Stimulated activated CD4-positive, alpha-beta T cell treated with anti-CD3 and anti-CD28 coated beads, TNF-alpha, amount 100 ng/mL, for 1 hour (primary cell): ENCODE measurements at places on chromosomes 5 and 9.
A peak's percentile ranks its signal among the peaks of the same experiment; 100 is the strongest.

DNA sequence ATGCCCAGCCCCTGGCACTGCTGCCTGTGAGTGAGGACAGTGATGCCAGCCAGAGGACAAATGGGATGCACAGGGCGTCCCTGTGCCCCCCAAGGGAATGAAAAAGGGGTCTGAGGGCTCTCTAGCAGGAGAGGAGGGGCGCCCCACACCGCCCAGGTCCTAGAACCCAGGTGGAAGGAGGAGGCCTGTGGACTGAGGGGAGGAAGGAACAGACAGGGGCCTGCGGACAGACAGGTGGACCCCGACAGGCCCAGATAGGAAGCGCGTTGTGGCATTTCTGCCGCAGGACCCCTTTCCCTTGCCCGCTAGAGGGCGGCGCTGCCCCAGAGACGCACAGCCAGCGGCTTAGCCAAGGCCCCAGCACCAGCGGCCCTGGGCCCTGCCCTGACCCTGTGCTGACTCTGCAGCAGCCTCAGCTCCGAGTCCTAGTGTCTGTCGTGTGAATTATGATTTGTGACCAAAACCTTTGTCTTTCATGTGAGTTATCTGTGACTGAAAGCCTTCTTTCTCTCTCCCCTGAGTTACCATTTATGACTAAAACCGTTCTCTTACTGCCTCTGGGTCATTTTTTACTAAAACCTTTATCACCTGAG, 30.7 kb downstream of the TRIP13 start:
- DNase-seq = peak; percentile 58

DNA sequence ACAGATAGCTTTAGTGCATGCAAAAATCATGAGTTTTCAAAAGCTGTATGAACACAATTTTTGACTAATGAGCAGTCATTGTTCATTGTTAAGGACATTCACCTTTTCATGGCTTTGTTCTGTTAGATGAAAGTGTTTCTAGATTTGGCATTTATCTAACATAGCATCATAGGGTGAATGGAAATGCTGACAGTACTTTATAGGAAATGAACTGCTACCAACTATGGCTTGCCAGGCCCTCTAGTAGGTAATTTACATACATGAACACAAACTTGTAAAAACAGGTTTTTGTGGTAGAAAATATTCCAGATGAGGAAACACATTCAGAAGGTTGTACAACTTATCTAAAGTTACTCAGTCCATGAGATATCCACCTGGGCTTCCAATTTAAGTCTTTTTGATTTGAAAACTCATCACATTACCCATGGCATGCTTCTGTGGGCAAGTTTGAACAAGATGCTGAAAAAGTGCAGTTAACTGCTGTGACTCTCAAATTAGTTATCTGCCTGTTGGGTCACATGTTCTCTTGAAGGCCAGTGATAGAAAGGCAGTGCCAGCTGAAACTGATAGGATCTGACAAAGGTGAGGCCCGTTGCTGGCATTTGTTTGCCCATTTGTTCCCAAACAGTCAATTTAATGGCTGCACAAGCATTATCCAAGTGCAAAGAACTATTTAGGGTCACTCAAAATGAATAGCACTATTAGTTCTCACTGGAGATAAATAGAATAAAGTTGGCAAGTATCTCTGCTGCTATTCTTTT, 399.1 kb downstream of the MAN2A1 start:
- no peak for DNase-seq

DNA sequence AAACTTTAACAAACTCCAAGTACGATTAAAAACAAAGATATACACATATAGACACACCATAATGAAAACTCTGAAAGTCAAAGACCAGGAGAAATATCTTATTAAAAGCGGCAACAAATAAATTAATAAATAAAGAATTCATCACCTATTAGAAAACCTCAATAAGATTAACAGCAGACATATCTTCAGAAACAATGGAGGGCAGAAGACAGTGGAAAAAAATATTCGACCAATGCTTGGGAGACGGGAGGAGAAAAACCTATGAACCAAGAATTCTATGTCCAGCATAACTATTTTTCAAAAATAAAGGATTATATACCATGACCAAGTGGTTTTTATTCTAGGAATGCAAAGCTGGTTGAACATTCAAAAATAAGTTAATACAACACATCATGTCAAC, 578.6 kb upstream of the CCNG1 start:
- no peak for DNase-seq

DNA sequence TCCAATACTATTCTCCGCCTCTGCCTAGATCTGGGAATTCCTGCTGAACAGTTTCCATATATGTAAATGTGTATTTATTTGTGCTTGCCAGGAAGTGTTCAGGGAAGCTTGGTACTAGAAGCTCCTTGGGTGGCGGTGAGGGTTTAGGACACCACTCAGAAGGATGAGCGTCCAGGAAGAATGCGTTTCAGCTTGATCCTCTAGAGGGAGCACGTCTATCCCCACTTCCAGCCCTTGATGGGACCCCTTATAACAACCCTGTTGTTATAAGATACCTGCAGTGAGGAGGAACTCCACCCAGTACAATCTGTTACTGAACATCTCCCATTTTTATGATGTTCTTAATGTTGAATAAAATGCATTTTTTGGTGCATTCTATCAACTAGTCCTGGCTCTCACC, 88.9 kb downstream of the CYFIP2 start:
- DNase-seq = no peak

GRCh38 chr5:58717303-58718007, 134.6 kb downstream of the RAB3C start:
- DNase-seq = no peak

DNA sequence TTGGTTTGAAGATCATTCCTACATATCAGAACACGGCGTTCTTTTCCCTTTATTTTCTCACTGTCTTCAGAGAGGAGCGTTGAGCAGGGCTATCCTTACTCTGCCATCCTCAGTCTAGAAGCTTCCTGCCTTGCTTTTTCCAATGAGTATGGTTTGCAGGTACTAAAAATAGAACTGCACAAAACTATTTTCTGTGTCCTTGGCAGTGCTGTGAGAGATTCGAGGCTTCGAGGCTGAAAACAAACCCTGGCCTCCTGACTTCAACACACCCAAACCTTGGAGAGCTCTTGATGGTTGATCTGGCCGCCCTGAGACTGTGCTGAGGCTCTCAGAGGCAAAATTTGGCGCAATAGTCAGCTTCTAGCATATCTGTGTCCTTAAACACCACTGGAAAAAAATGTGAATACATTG, 78.9 kb downstream of the GOLPH3 start:
- no peak for DNase-seq
